EL (cell line): ENCODE measurements at places on chromosomes 1 and 21.
A peak's percentile ranks its signal among the peaks of the same experiment; 100 is the strongest.

- no peak for DNase-seq
These were observed 29.6 kb upstream of the VPS13D start for GRCh38 chr1:12200208-12200607.

- no peak for DNase-seq
These were observed 660 bp upstream of the RD3 start for GRCh38 chr1:211492511-211493132.

DNA sequence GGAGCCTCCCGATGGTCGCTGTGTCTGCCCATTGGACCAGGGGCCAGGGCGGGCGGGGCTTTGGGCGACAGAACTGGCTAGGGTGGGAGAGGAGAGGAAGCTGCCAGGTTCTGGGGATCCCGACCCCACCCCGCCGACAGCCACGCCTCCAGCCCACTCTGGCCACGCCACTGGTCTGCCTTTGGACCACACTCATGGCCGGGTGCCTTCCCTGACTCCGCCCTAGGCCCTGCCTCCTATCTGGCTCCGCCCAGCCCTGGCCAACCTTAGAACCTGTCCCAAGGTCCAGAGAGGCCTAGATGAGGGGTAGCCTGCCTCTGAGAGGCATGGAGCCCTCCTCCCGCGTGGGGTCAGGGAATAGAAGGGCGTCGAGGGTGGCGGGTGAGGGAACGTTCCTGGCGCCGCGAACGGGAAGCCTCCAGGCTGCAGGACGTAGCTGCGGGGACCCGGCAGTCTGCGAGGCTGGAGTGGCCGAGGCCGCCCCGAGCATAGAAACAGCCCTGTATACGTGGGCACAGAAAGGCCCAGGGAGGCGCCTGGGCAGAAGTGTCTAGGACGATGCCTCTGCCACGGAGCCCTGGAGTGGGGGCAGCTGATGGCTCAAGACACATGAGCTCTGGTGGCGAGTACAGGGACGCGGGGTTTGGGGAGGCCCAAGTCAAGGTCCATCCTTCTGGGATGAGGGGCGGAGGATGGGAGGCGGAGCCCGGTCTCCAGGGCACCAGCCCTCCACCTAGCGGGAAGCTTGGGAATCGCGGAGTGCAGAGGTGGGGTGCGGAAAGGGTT, 11.5 kb upstream of the COL16A1 start:
- DNase-seq = peak; percentile 94

- DNase-seq = no peak
These were observed 438.5 kb upstream of the PLXNA2 start for GRCh38 chr1:208682664-208683013.

DNA sequence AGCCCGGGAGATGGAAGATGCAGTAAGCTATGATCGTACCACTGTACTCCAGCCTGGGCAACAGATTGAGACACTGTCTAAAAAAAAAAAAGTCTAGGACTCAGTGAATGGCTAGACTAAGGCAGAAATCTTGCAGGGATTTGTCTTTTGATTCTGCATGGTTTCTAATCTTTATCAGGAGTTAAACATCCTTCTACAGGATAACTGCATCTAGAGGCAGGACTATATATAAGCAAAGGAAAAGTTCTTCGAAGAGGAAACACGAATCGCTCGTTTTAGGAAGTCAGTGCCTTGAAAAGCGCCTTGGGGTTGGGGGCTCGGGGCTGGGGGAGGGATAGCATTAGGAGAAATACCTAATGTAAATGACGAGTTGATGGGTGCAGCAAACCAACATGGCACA, 602 bp upstream of the UFC1 start:
- DNase-seq = no peak

DNA sequence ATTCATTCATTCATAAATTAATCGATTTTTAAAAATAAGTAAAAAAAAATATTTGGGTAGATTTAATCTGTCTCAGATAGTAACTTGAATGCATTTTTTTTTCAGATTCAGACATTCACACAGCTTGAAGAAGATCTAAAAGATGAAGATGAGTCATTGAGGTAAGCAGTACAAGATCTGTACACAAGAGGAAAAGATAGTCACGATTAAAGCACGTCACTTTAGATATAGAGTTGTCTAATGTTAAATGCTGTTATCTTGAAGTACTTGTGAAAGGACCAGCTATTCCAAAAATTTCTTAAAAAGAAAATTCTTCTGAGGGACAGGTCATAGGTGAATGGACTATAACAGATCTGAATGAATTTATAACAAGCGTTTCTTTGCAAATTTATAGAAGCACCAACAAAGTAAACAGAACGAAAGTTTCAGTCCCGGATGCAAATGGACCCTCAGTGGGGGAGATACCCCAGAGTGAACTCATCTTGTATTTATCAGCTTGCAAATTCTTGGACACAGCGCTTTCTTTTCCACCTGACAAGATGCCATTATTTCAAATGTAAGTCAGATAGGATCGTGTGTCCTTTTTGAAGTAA, 31.2 kb upstream of the MORC3 start:
- DNase-seq = peak; percentile 5

DNA sequence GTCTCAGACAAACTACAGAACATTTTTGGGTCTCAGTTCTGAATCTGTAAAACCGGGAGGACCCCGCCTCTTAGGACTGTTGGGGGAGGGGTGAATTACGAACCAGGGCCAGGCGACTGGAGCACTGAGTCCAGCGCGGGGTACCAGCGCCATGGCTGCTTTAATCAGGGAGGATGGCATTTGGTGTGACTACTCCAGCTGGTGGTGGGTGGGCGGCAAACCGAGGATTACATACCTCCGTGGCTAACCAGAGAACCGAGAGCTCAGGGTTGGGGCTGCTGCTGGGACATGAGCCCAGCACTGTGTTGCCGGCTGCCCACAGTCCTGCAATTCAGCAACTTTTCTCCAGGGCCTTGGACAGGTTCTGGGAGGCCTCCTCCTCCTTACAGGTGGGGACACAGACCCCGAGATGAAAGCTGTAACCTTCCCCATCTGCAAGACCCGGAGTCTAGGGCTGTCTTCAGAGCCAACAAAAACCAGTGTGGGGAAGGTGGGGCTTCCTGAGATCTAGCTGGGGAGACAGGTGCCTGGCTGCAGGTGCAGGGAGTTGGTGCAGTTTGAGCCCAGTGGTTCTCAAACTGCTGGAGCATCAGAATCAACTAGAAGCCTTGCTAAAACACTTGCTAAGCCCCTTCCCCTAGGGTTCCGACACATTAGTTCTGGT, 273.5 kb downstream of the FOXD2 start:
- no peak for DNase-seq

- no peak for DNase-seq
These were observed 114.8 kb upstream of the USP24 start for GRCh38 chr1:55329808-55330432.

DNA sequence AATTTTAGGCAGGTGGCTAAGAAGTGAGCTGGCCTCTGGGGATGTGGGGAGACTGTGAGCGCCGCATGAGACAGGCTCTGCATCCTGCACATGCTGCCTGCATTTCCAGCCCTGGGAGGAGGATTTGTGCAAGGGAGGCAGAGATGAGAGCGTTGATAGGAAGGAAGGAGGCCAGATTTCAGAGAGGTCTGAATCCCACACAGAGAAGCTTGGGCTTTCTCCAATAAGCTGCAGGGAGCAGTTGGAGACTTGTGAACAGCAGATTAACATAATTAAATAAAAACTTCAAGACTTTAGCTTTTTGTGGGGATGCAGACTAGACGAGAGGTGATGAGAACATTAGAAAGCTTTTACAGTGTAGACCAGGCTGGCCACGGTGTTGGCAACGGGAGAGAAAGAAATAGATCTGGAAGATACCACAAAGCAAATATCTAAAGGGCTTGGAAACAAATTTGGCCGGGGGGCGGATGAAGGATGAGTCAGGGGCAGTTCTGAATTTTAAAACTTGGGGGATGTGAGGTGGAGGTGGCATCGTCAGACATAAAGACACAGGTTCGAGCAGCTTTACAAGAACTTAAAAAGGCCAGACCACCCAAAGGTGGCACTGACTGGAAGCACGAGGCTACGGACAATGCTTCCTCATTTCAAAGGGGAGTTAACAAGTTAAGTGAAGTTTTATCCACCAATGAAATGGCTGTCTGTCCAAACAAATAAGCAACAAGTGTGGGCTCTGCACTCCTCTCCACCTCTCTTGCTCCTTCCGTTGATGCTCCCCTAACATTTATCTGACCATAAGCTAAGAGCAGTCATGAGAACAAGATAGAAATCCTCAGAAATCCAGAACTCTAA, 57.0 kb downstream of the HIVEP3 start:
- DNase-seq = peak; percentile 40

DNA sequence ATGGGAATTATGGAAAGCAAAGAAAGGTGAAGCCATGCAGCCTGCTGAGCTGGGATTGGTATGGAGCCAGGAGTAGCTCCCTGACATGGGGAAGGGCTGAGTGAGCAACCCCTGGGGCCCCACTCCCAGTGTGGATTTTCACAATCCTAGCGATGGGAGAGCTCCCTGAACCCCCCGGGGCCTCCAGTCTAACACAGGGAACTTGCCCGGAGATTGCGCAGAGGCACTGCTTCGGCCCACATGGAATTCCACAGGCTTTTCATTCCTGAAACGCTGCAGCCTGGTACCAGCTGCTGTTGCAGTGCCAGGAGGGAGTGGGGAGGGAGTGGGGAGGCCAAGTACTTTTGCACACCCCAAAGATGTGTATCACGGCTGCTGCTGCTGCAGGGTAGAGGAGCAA, 110.4 kb upstream of the C21orf91 start:
- no peak for DNase-seq

DNA sequence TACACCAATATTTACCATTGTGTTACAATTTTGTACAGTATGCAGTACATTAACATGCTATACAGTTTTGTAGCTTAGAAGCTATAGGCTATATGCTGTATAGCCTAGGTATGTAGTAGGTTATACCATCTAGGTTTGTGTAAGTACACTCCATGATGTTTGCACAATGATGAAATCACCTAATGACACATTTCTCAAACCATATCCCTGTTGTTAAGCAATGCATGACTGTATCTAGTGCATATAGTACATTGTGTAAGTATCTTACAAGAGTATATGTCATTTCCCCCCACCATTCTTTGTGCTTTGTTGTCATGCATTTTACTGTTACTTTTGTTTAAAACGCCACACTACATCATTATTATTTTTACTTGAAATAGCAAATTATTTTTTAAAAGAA, 65.7 kb upstream of the RNF11 start:
- DNase-seq = peak; percentile 34

DNA sequence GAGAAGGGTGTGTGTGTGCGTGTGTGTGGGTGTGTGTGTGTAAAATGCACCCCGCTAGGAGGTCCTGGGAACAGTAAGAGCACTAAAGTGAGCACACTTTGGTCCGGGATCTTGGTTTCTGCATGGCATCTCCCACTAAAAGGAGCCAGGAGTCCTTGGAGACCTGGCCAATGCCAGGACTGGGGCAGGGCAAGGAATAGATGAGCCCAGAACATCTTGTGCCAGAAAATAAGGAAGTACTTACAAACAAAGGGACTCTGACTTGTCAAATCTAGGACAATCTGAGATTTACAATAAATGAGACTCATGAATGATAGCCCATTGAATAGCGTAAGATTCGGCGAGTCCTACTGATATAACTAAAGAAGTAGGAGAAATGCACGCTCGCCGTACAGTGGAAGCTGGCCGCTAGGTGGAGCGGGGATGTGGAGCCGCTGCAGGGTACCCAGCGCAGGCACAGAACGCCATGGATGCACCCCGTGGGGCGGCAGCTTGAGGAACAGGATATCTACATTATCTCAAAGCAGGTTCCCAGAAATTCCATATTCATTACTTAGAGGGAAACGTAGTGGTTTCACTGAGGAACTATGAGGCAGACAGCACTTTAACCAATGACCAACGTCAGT, 7.1 kb downstream of the SLC37A1 start:
- DNase-seq = no peak

DNA sequence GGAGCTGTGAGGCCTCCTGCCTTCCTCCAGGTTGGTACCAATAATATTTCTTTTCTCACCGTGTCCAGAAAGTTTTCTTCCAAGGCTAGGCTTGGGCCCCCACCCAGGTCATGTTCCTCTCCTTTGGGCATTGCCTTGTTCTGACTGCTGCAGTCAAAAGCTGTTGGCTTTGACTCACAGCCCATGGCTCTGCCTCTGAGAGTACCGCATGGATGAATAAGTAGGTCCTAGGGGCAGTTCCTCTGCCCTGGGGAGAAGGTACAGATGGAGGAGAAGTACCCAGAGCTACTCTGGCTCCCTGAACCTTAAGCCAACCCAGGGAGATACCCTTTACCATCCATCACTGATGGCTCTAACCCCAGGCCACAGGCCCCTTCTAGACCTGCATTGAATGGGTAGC, 115.0 kb downstream of the NAV1 start:
- peak; percentile 38 for DNase-seq

GRCh38 chr1:213176341-213176740, 125.3 kb downstream of the RPS6KC1 start:
- DNase-seq = no peak

- DNase-seq = peak; percentile 82
These were observed 38.1 kb downstream of the TNFRSF9 start for GRCh38 chr1:7902478-7903085.

DNA sequence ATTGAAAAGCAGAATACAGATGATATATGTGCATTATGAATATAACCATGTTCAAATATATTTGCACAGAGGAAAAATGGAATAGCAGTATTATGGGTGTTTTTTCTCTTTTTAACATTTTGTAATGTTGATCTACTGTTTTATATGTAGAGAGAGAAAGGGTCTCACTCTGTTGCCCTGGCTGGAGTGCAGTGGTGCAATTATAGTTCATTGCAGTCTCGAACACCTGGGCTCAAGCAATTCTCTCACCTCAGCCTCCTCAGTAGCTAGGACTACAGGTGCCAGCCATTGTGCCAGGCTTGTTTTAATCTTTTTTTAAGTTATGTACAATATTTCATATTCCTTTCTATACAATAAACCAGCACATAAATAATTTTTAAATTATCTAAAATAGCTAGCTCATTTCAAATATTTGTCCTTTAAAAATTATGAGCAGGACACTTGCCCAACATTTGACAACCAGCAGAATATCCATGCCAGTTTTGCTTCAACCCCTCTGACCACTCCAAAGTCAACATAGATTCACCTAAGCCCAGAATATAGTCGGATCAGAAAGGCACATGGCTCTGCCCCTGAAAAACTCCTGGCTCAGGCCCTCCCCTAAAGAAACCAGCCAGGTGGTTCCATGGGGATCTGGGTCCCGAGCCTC, 29.8 kb downstream of the ZNF281 start:
- no peak for DNase-seq

- no peak for DNase-seq
These were observed 39.1 kb downstream of the CLIC6 start for GRCh38 chr21:34707876-34708325.

- DNase-seq = no peak
These were observed 105.5 kb downstream of the RERE start for GRCh38 chr1:8711873-8712412.

DNA sequence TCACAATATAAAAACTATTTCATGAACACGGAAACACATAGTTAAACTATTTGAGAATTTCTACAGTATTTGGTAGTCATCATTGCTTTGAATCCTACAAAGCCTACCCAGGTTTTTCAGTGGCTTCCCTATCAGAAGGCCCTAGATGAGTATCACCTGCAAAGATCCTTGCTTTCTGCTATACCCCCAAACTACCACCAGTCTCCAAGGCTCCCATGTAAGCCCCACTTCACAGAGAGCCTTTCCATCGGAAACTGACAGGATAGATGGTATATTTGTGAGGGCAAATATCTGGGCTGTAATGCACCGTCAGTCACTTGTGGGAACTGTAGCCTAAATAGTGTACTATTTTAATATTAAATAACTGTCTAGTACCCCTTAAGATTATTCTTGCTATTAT, 674.3 kb downstream of the BRINP3 start:
- DNase-seq = no peak
